ENCODE measurements at places on chromosomes 12 and 14.
A peak's percentile ranks its signal among the peaks of the same experiment; 100 is the strongest.

GRCh38 chr12:19217446-19217845, 87.9 kb downstream of the PLEKHA5 start:
- DNase-seq: no peak

- no peak for DNase-seq
These were observed 151.0 kb upstream of the LMO3 start for GRCh38 chr12:16756833-16757555.

DNA sequence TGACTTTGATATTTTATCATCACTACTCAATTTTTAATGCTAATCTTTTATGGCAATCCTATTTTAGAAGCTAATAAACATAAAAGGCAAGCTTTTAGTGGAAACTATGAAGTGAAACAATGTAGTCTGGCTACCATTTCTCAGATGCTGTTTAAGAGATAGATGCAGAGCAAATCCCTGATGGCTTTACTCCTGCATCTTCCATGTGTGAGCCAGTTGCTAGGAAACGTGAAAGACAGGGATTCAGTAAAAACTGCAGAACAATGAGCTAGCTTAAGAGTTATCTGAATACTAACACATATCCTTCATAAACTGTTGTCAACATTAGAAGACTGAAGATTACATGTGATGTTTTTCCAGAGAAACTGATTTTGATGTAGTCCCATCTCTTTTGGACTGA, 112.6 kb downstream of the SLC2A13 start:
- DNase-seq: no peak

DNA sequence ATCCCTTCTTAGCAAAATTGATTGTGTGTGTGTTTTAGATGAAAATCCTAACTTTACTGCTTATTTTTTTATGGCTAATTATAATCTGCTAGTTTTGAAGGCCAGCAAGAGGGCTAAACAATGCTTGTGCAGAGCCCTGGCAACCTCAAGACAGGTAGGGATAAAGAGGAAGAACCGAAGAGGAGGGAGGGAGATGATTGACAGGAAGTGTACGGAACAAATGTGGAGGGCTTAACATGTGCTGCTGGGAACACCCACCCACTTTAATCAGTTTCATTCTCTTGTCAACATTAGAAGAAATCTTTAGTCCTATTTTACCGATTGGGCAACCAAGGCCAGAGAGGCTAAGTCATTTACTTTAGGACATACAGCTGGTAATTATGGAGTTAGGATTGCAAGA, 1.4 kb upstream of the WSCD2 start:
- no peak for DNase-seq

GRCh38 chr14:75234173-75235115, 44.2 kb upstream of the FOS start:
- no peak for DNase-seq

GRCh38 chr12:124583854-124584253, 16.4 kb upstream of the NCOR2 start:
- no peak for DNase-seq

DNA sequence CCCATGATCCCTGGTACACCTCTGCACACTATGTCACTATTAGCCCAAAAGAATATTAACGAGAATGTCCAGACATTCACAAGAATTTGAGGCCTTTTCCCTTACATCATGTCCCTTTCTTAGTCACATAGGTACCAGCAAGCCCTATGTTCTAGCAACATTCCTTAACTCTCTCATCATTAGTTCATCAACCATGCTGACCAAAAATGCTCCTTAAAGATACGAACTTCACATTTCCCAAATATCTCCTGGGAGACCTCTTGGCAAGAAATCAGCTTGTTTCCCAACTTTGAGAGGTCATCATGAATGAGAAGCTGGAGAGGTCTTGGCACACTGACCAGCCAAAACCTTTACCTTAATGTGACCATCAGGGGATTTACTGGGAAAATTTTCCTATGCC, 4.6 kb downstream of the SALL2 start:
- no peak for DNase-seq

GRCh38 chr12:54612225-54612750, 22.4 kb downstream of the LACRT start:
- no peak for DNase-seq

DNA sequence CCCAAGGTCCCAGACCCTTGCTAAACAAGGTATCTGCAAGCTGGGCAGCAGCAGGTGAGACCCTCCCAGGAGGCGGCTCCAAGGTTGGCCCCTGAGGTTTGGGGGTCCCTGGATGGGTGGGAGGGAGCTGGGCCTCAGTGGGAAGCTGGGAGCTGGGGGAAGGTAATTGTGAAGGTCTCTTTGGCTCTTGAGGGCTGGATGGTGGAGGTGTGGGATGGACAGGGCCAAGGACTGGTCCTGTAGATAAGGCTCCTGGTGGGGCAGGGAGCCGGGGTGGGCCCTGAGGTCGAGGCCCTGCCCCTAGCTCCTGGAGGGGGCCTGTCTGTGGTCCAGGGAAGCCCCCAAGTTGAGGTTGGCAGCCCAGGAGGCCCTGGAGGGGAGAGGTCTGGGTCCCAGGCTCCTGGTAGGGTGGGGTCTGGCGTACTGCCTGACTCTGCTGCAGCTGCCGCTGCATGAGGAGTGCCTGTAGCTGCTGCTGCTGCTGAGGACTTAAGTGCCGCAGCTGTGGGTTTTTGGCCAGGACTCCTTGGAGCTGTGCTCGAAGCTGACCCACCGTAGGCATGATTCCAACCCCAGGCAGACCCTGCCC, 13.1 kb upstream of the PRKAG1 start:
- no peak for DNase-seq

DNA sequence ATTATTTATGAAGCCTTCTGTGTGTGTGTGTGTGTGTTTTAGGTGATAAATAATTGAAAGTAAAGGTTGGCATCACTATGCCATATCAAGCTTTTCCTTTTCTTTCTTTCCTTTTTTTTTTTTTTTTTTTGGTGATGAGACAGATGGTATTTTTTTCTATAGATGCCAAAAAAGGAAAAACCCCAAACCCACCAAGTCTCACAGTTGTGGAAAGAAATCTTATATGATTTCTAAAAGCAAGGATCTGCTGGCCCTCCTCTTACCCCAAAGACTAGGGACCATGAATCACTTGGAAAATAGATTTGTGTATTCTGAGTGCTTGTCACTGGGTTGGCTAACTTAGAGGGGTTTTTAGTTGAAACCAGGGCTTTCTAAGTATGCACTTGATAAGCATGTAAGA, 181.3 kb downstream of the TMEM117 start:
- DNase-seq: no peak

DNA sequence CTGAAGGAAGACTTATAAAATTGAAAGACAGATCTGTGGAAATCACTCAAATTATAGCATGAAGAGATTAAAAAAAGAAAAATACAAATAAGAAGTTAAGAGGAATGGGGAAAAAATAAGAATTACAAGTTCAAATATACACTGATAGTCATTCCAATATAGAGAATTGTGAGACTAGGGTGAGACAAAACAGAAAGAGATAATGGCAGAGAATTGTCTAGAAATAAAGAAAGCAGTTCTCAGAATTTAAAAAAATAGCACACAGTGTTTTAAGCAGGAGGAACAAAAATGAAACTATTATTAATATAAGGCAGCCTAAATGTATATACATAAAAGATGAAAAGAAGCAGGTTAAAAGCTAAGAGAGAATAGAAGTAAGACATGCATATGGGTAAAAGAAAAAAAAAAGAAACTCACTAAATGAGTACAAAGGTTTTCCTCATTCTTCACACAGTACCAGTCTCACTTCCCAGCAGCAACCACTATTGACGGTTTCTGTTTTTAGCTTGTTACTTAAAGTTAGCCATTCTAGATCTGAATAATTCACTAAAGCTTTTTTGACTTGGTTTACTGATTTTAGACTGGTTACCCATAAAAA, 31.1 kb downstream of the SLC38A4 start:
- no peak for DNase-seq

DNA sequence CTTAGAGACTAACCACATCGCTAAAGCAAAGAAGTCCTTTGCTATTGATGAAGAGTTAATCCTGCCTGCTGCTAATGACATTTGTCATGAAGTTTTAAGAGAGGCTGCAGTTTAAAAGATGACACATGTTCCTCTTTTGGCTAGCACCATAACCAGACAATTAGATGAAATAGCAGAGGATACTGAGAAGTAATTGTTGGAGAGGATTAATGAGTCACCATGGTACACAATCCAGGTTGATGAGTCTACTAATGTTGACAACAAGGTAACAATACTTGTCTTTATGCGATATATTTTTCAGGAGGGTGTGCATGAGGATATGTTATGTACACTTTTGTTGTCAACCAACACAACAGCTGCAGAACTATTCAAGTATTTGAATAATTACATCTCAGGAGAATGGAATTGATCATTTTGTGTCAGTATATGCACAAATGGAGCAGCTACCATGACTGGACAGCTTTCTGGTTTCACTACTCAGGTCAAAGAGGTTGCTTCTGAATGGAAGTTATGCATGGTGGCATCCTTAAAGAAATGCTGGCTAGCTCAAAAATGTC, 56.7 kb downstream of the LRRIQ1 start:
- no peak for DNase-seq

DNA sequence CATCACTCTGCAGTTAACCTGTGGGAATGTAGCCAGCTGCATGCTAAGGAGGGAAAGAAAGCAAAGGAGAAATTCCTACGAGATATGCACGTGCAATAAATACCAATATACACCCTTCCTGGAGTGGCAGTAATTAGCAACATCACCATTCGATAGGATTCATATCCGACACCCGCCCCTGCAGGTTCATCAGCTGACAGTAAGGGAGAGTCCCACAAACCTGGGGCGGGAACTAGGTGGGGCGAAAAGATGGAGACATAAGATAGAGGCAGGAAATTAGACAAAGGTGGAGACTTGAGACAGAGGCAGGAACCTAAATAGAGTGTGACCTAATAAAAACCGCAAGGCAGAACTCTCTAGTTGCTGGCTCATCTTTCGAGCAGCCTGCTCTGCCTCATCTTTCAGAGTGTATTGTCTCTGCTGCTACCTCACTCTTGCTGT, 51.6 kb downstream of the PLEKHG3 start:
- DNase-seq: peak; percentile 51

- DNase-seq: no peak
These were observed 51.4 kb downstream of the KICS2 start for GRCh38 chr12:64170730-64171129.

- no peak for DNase-seq
These were observed 227.2 kb downstream of the MED13L start for GRCh38 chr12:116050275-116050674.

DNA sequence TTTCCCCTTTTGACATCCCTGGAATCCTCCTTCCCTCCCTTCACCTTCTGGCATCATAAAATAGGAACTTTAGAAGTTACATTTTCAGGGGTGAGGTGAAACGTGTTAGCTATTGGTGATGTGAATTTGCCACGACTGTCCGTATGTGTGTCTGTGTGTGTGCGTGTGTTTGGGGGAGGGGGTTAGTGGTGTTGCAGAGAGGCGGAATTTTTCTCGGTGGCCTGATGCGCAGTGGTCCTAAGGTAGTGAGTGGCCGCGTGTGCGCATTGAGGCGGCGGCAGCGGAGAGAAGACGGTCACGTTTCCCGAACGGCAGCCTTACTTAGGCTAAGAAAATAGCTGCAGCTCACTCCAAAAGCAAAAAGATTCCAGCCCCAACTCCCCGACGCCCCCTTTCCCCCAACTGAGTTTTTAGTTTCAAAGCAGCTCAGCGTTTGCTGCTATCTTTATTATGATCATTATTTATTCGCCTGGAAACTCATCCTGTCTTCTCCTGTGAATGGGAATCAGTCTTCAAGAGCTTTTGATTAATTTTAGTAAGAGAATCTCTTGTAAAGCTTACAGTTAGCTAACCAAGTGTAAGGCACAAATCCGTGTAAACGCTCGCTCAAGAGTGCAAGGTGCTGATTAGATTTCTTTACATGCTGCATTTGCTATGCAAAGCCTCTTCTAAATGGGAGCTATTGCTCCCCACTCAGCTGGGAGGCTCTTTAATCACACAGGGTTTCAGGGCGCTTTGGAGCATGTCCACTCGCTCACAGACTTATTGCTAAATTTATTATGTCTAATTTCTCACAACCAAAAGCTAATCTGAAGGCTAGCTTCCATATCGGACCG, 4.7 kb downstream of the FLRT2 start:
- no peak for DNase-seq

GRCh38 chr12:89189448-89189847, 162.9 kb downstream of the DUSP6 start:
- no peak for DNase-seq

DNA sequence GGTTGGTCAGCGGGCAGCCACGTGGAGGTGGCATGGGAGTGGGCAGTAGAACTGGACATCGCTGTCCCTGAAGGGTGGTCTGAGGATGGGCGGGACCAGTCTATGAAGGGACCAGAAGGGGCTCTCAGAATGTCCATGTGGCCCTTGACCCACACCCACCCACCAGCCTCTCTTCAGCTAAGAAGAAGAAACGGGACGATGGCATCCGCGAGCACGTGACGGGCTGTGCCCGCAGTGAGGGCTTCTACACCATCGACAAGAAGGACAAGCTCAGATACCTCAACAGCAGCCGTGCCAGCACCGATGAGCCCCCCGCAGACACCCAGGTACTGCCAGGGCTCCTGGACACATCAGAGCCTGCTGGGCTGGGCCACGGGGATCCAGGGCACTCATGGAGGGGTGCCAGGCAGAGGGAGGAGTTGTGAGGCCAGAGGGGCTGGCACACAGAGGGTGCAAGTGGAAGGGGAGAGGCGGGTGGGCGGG, 21.3 kb downstream of the SETD1B start:
- DNase-seq: no peak

- DNase-seq: peak; percentile 83
These were observed 70.2 kb upstream of the ZFP36L1 start for GRCh38 chr14:68862954-68863594.

GRCh38 chr12:38158428-38159091, 158.0 kb upstream of the ALG10B start:
- DNase-seq: no peak

GRCh38 chr12:128336204-128337070, 69.5 kb downstream of the TMEM132C start:
- DNase-seq: no peak

- no peak for DNase-seq
These were observed 119.8 kb downstream of the SLC38A1 start for GRCh38 chr12:46149079-46149464.

DNA sequence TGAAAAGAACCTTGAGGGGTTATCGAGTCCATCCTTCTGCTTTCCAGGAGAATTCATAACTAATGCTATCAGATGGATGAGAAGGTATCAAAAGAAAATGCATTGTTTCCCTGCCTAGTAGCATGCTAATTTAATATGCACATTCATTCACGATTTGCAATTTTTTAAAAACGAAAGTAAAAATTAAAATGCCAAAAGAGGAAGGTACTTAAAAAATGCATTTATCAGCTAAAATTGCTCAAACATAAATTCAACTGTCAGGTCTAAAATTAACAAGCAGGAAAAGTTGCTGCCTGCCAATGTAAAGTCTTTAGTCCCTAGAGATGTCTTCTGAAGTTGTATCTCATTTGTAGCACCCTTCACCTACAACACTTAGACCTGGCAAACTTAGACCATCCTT, 7.9 kb downstream of the ATF7 start:
- no peak for DNase-seq

- no peak for DNase-seq
These were observed 101.8 kb downstream of the CAND1 start for GRCh38 chr12:67370979-67371378.

DNA sequence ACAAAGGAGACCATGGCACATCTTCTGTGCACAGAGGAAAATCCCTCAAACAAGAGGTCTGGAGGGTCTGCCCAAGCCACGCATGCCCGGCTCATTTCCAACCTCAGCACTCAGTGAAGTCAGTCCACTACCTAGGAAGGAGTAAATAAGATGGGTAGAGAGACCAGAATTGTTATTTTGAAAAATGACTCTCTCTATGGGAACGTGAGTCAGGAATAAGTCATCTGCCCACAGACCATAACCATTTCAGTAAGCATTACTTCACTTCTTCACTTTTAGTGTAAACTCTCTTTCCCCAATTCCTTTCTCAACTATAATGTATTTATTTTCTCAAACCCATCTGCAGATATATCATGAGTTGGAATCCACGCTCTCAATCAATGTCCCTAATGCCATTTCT, 1039.9 kb upstream of the USP15 start:
- no peak for DNase-seq
